ENCODE measurements at places on chromosomes 11 and 22. TPM values are rescaled to one million over a fixed set of nuclear protein-coding genes. Genes with fewer than 3 reads are reported as not detected.

Gene KRTAP5-11
- total RNA-seq, result not detected

Gene NRGN
- total RNA-seq, result 2.0 TPM

Gene DCHS1
- total RNA-seq, result 7.0 TPM

Gene ADM2
- not detected for total RNA-seq

Gene OR9Q2
- total RNA-seq, result not detected

Gene LRRC10B
- total RNA-seq, result 1.7 TPM

Gene SLC22A12
- not detected for total RNA-seq

Gene MIOX
- total RNA-seq, result not detected

Gene SLC22A25
- 0.22 TPM for total RNA-seq

Gene CRYBB3
- total RNA-seq, result not detected

Gene GPR83
- not detected for total RNA-seq

Gene GGT1
- 9.6 TPM for total RNA-seq

Gene PVALB
- not detected for total RNA-seq

Gene IGLL1
- total RNA-seq, result not detected

Gene GRIK4
- total RNA-seq, result 0.57 TPM

Gene TRIM48
- not detected for total RNA-seq

Gene TMEM179B
- 37.7 TPM for total RNA-seq

Measured in subcutaneous adipose tissue (tissue), 4 donors.